ENCODE measurements at places on chromosomes 13 and 19.

DNA sequence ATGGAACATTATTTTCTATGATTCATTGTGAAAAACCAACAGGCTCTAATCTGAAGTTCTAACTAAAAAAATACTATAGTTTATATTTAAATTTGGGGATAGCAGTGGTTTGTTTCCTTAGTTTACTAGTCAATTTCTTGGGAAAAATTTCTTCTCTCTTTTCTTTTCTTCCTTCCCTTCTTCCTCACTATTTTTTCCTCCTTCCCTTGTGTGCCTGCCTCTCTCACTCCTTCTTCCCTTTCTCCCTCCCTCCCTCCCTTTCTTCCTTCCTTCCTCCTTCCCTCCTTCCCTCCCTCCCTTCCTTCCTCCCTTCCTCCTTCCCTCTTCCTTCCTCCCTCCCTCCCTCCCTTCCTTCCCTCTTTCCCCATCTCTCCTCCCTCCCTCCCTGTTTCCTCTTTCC lies 226.5 kb downstream of the ZNF536 start:
- no peak for DNase-seq

- DNase-seq = peak; percentile 62
These were observed 208.0 kb downstream of the SPRY2 start for GRCh38 chr13:80132741-80133601.

- DNase-seq = no peak
These were observed 8.3 kb upstream of the SYCN start for GRCh38 chr19:39212375-39212742.

- no peak for DNase-seq
These were observed 3.1 kb downstream of the ABHD17A start for GRCh38 chr19:1882089-1882785.

DNA sequence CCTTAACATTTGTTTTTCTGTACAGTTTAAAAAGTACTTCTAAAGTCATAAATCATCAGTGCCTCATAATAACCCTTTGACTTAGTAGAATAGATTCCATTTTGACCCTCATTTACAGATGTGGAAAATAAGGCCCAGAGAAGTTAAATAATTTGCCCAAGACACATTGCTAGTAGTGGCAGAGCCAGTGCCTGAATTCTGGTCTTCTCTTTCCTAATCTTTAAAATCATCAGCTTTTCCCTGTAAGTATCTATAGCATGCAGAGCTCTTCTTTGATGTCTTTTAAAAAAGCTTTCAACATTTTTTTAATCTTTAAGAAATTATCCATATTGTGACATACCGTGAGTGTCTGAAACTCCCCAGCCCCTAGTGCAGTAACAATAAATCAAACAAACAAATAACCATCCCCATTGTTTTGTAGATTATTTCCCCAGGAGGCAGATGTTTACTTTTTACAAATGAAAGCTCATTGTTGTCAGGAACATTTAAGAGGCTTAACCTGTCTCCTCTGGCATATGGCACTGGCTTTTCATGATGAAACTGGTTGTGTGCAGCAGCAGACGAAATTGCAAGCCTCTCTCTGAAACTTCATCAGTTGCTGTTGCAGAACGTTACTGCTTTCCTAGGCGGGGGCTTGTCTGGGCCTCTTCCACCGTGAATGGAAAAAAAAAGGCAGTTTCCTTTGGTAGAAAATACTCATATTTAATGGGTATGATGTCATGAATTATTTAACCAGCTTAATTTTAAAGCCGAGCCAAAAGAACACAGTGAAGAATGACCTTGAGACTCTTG lies 31.7 kb upstream of the PCDH8 start:
- DNase-seq = no peak

DNA sequence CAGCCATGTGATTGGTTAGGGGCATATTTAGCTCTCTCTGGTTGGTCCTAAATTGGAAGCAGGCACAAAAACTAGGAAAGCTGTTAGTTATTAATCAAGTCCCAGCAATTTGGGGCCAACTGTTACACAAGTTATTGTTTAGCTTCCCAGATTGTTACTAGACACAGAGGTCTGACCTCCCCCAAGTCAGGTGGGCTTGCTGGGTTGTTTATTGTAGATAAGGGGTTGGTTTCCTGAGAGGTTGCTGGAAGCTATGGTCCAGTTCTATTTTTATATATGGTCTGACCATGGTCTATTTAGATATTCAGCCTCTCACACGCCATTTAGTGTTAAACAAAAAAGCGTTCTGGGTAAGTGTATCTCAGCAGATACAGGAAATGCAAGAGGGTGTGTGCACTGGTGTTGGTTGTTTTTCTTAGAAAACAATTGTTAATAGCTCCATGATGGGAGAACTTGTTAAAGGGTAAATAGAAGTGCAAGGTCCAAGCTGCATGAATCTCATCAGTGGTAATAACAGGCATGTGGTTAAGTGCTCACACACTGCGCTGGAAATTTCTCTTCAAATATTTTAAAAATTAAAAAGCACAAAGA lies 150.0 kb downstream of the RAP2A start:
- DNase-seq = no peak

DNA sequence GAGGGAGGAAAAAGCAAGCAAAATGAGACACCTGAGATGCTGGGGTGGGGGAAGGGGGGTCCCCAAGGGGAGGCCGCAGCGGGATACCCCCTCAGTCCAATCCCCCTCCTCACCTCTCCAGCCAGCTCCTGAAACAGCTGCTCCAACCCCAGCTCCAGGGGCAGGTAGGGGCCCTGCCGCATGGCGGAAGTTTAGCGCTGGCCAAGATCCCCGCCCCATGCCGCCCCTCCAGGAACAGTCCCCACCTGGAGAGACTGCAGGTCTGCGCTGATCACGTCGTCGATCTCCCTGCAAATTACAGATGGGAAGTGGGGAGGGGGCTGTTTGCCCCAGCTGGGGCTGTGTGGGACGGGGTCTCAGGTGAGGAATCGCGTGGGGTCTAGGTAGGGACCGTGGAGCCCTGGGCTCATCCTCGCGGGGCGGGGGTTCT lies 9.0 kb downstream of the CAPN12 start:
- no peak for DNase-seq

GRCh38 chr19:7348587-7349230 lies at the start of gene ARHGEF18:
Gene ARHGEF18 (plus strand): TSS chr19:7348937. CDS start chr19:7362891, 13,954 bp downstream.
- no peak for DNase-seq

DNA sequence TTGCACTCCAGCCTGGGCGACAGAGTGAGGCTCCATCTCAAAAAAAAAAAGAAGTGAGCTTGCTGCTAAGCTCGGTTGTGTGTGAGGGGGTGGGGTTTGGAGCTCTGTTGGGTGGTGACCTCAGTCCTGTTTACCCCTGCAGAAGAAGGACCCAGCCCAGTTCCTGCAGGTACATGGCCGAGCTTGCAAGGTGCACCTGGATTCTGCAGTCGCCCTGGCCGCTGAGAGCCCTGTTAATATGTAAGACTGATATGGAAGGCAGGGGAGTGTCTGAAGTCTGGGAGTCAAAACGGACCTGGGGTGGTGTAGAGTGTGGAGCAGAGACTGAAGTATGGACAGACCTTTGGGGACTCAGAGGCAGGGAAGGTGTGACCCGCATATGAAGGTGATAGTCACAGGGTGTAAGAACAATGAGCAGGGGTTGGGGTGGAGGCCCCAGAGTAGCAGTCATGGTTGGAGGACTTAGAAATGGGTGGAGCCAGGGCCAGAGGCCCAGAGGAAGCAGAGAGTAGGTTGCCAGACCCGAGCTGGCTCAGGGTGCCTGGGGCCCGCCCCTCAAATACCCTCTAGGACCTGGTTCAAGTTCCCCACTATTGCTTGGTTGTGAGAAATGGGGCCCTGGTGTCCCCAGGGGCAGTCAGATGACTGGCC lies 13.2 kb downstream of the CLASRP start:
- no peak for DNase-seq

- DNase-seq = peak; percentile 61
These were observed 93.0 kb downstream of the ITGBL1 start for GRCh38 chr13:101545521-101545920.

- DNase-seq = no peak
These were observed 16.7 kb downstream of the TSKS start for GRCh38 chr19:49746206-49746958.

- no peak for DNase-seq
These were observed 148.2 kb downstream of the RAP2A start for GRCh38 chr13:97582170-97582569.

- no peak for DNase-seq
These were observed 6.3 kb downstream of the SNRNP70 start for GRCh38 chr19:49091391-49092038.

GRCh38 chr19:21767065-21767800 lies at the start of gene ZNF100:
Gene ZNF100 (minus strand): TSS chr19:21767579. CDS start chr19:21767429, 150 bp downstream.
- peak; percentile 90 for DNase-seq

GRCh38 chr13:42275506-42275905 lies 3.6 kb downstream of the AKAP11 start:
- DNase-seq = no peak

- no peak for DNase-seq
These were observed 2.1 kb upstream of the RAD23A start for GRCh38 chr19:12943437-12944044.

GRCh38 chr13:114108141-114108761 lies 24.2 kb downstream of the RASA3 start:
- no peak for DNase-seq

GRCh38 chr13:70469077-70469476 lies 360.8 kb upstream of the KLHL1 start:
- DNase-seq = no peak

- no peak for DNase-seq
These were observed 775.3 kb downstream of the UQCRFS1 start for GRCh38 chr19:28437390-28438346.

- no peak for DNase-seq
These were observed 10.7 kb downstream of the IL17D start for GRCh38 chr13:20714161-20714560.

GRCh38 chr19:3499738-3500428 lies 591 bp downstream of the DOHH start:
- no peak for DNase-seq

GRCh38 chr13:40786568-40786996 lies 2.8 kb upstream of the SLC25A15 start:
- DNase-seq = peak; percentile 61

DNA sequence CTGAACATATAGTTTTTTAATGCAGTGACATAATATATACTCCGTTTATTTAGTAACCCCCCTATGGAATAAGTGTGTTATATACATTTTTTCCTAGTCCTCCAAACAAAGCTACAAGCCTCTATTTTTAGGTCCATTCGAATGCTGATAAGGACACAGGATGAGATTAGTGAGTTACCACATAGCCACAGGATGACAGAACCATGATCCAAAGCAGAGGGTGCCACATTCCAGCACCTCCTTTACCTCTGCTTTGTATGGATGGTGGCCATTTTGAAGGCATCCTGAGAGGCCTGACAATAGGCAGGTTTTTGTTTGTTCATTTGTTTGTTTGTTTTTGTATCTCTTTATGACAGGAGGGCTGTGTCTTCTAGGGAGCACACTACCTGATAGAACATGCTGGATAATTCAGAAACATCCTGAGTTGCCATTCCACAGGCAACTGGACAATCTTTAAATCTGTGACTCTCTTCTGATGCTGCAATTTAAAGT lies 186.3 kb downstream of the MTUS2 start:
- no peak for DNase-seq

- peak; percentile 34 for DNase-seq
These were observed 344.6 kb downstream of the RFC3 start for GRCh38 chr13:34162544-34162933.

DNA sequence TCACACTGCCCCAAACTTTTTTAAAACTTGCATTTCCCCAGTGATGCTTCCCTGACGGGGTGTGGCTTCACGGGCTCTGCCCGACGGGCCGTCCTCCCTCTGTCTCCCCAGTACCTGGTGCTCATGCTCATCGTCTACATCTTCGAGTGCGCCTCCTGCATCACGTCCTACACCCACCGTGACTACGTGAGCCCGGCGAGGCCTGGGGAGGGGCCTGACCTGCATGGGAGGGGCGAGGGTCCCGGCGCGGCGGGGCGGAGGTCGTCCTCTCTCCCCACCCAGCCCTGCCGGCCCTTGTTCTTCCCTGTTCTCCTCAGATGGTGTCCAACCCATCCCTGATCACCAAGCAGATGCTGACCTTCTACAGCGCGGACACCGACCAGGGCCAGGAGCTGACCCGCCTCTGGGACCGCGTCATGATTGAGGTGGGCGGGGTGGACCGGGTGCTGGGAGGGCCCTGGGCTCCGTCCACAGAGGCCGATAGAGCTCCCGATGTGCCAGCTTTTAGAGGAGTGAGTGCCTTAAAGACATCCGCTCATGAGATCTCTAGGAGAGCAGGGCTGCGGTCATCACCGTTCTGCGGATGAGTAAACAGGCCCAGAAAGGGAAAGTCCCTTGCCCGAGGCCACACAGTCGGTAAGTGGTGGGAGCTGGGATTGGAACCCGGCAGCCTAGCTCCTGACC lies 6.9 kb downstream of the UPK1A start:
- peak; percentile 62 for DNase-seq

GRCh38 chr19:28290963-28291657 lies 921.8 kb downstream of the UQCRFS1 start:
- no peak for DNase-seq

- DNase-seq = no peak
These were observed 7.1 kb upstream of the KL start for GRCh38 chr13:33008946-33009722.

GRCh38 chr13:76879883-76880270 lies 6.3 kb downstream of the KCTD12 start:
- no peak for DNase-seq

GRCh38 chr13:85853161-85853894 lies 54.1 kb upstream of the SLITRK6 start:
- DNase-seq = no peak

GRCh38 chr19:4052993-4053422 lies 13.7 kb downstream of the ZBTB7A start:
- DNase-seq = no peak

DNA sequence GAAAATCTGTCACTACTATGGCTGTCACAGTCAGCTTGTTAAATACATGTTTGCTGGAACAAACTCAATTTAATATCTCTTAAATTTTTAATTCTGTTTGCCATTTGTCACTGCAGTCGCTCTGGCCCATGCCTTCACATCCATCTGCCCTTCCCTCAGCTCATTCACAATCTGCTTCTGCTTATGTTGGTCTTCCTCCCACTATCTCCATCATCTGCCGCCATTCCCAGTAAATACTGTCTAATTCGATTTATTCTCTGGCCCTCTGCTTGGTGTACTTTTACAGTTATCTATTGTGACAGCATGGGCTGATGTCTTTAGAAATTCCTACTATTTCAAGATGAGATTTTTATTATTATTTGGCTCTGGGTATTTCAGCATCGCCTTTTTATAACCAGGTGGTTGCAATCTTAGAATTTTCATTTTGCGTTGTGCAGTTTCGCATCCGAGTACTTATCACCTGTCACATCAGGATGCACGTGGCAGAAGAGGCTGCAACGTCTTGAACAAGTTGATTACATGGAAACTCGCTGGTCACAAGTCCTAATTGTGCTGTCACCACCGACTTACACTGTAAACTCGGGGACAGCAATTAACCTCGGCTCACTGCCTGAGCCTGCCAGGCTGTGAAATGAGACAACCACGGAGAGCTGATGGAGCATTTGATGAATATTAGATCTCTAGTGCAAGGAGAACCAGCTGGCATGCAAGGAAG lies 158.4 kb downstream of the MYO16 start:
- no peak for DNase-seq

- peak; percentile 46 for DNase-seq
These were observed 519.5 kb downstream of the DCT start for GRCh38 chr13:93959796-93960533.

- peak; percentile 72 for DNase-seq
These were observed 32.9 kb downstream of the CCDC122 start for GRCh38 chr13:43846496-43847158.

Data from IMR-90 (cell line).